ENCODE measurements at places on chromosomes 12 and 14.

DNA sequence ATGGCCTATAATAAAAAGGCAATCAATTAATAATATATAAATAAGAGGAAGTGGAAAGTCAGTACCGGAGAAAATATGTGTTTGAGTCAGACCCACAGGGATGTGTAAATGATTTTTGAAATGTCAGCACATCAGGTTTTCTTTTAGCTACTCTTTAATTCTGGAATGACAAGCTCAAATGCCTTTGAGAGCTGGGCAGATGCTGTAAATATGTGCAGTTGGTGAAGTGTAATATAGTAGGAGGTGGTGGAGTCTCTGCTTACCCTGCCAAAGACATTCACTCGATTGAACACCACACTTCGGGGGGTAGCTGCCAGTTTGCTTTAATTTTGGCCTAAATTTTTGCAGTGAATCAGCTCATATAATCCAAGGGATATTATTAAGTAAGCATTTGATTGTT lies 93.0 kb downstream of the PLEKHA5 start:
- no peak for DNase-seq

GRCh38 chr12:78386871-78387270 lies 477.7 kb upstream of the SYT1 start:
- DNase-seq = no peak

DNA sequence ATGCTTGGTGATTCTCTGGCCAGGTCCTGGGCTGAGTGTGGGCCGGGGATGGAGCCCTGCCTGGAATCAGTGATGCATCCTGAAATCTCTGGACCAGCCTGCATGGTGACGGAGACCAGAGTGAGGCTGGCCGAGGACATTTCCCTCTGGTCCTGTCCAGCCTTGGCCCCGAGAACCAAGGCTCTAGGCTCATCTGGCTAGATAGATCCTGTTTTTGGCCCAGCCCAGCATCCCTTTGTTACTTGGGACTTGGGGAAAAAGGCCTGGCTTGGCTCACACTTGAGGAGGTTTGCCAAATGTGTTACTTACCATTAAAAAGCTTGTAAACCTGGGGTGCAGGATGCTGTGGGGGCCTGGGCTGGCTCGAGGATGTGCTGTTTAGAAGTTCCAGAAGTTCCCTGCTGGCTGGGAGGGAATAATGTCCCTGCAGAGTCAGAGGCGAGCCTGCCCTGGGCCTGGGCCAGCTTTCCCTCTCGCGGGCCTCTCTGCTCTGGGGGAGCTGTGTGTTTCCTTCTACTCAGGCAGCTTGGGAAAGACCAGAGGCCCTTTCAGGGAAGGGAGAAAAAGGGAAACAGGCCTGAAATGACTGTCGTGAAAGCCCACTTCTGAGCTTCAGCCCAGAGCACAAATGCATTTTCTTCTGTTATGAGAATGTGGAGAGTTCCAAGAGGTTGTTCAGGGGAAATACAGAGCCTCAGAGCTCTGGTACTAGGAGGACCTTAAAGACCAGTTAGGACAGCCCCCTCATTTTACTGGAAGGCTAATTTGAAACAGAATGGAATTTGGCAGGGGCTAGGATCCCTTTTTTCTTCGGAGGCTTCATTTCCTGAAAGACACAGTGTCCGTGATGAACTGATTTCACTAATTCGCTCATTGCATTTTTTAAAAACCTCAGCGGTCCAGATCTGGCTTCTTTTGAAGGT lies 47.2 kb upstream of the CTDSP2 start:
- peak; percentile 97 for DNase-seq

- DNase-seq = no peak
Measured at GRCh38 chr14:38004610-38004879, 203.2 kb upstream of the SSTR1 start.

GRCh38 chr14:31955936-31956579 lies 121.0 kb upstream of the ARHGAP5 start:
- no peak for DNase-seq

DNA sequence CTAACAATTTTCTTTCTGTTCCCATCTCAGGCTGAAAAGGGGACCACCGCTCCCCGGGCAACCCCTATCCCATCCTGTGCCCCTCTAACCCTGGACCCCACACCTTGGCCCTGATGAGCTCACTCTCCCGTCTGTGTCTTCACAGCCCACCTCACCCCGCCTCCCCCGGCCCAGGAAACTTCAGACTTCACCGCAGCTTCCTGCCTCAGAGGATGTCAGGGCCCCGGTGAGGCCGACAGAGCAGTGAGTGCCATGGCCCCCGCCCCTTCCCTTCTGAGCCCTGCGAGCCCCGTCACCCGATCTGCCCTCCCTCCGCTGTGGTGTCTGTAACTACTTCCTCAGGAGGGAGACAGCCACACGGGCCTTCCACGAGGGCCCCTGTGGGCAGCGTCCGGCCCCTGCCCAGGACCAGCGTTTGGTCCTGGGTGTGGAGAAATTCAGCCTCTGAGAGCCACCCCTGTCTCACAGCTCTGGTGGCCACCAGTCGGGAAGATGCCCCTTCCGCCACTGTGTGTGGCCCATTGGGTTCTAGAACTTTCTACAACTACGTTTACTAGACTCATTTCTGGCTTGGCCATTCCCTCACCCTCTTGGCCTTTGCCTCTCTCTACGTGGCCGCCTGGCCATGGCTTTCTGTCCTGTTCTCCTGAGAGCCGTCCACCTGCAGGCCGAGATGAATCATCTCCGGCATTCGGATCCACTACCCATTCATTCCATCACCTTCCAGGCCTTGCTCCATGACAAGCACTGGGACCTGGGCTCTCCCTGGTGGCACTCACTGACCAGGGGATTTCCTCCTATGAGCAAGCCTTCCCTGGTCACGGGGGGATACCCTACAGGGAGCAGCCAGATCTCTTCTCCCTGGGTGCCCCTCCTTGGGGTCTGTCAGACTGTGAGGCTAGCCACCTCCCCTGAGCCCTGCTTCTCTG lies 3.4 kb downstream of the RHOF start:
- no peak for DNase-seq

GRCh38 chr12:570435-570920 lies 92.8 kb downstream of the NINJ2 start:
- DNase-seq = peak; percentile 86

DNA sequence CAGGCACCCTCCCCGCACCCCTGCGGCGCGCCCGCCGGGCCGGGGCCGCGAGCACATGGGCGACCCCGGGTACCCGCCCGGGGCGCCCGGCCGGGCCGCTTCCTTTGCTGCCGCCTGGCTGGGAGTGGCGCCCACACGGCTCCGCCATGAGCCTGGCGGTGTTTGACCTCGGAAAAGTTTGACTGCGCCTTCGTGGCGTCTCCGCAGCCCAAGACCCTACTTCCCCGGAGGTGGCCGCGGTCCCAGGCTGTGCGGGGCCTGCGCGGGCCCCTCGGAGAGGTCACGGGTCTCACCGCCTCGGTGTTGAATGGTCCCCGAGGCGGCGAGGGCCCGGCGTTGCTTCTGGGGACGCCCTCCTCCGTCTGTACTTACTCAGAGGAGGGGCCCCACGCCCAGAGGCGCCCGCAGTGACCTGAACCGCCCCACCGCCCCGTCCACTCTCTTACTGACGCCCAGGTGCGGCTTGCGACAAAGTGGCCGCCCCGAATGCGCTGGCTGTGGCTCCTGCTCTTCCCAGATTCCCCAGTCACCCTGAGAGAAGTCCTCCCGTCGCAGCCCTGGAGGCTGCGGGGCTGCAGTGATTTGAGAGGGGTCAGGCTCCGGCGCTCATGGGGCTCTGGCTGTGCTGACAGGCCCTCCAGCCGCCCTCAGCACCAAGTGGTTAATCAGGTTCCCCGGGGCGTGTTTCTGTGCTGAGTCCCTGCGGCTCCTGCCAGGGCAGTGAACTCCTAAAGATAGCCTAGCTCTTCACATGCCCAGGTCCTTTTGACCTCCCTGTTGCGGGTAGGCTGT lies 5.8 kb downstream of the KMT5A start:
- DNase-seq = no peak

DNA sequence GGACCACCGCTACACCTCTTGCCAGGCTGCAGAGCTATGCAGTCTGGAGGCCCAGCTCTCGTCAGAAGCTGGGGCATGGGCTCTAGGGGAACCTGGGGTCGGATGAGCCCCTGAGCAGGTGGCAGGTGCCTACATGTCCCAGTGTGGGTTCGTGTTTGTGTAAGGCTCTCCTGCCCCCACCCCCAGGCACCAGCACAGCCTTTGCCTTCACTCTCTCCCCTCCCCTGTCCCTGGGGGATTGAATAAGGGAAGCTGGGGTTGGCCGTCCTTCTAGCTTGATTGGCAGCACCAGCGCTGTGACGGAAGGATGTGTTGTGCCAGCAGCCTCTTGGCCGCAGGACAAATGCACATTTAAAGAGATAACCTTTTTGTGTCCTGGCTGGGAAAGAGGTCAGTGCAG lies 34.8 kb upstream of the TSPAN9 start:
- DNase-seq = no peak

DNA sequence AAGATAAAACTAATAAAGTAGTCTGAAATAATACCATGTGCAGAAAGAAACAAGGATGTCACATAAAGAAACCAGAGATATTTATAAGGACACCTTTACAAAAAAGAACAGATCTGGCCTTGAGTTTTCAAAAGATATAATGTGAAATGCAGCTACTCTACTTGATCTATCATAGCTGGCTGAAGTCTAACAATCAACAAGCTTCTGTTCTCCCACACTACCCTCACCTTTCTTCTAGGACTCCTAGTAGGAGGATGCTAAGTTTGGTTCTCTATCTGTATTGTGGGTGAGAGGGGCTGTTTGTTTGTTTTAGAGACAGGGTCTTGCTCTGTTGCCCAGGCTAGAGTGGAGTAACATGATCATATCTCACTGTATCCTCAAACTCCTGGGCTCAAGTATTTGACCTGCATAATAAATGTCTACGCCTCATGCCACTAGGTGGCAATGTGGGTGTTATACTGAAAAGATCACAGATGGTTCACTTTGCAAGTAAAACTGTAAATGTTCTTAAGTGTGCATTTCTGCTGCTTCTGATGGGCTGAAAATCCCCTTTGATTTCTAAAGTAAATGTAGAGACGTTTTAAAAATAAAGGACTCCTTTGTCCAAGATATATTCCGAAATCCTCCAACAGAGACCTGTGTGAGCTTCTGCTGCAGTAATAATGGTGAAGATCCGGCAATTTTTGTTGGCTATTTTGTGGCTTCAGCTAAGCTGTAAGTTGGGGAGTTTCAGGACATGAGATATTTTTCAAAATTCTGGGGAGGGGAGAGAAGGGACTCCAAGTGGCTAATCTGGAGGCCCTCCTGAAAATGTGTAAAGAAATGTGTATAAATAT lies 269.3 kb downstream of the DAD1 start:
- peak; percentile 71 for DNase-seq

- no peak for DNase-seq
Measured at GRCh38 chr12:65537978-65538377, 259.5 kb downstream of the MSRB3 start.

DNA sequence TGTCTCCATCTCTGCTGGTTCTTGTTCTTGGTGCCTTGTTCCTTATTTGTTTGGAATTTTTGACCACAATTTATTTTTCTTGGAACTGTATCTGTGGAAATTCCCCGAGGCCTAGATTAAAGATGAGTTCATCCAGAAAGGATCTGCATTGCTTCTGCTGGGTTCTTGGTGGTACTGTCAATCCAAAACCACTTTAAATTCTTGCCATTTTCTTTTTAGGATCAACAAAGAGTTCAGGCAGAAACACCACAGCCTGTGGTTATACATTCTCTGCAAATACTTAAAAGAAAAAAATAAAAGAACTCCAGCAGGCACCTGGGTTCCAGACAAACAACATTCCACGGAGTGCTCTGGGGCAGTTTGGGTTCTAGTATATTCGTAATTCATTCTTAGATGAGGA lies 6.0 kb upstream of the VAMP1 start:
- DNase-seq = peak; percentile 61

DNA sequence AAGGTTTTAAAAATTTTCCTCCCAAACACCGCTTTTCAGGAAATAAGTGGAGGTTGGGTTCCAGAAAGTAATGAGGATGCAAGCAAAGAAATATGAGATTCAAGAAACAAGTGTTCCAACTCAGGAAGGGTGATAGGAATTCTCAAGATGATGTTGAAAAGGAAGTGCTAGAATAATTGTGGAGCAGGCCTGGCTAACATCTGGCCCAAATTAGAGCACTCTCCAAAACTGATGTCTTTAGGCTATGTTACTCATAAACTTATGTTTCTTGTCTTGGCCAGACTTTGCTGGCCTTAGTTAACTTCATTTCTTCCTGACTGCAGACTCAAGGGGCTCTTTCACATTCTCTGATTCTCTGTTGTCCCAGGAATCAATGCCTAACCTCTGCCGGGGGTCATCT lies 116.3 kb downstream of the TMTC3 start:
- no peak for DNase-seq

- peak; percentile 17 for DNase-seq
Measured at GRCh38 chr12:64824500-64825142, at the start of gene TBC1D30. TBC1D30 (plus strand) TSS chr12:64824647; CDS start chr12:64824880, 233 bp downstream.

DNA sequence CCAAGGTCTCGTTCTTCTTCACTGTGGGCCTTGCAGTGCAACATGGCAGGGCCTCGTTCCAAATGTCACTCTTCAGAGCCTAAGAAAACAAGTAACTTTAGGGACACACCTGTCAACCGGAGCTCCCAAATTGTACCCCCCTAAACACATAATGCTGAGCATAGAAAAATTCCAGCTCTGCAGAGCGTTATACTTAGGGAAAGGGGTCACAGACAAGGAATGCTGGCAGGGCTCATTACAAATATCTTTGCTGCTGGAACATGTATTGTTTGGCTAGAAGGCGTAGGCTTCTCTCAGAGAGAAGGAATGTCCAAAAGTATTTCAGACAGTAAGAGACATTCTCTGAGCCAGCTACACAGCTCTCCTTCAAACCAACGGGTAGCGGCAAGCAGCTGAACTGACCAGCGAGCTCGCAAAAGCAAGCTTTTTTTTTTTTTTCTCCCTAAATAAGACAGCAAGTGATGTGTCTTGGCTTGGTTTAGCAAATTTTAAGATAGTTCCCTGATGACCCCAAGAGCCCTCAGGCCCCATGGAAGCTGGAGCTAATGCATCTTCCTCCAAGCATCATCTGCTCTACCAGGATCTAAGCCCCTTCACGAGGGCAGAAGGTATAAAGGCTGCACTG lies 24.5 kb downstream of the SSH1 start:
- DNase-seq = peak; percentile 95

- DNase-seq = no peak
Measured at GRCh38 chr12:26205941-26206340, 10.6 kb downstream of the SSPN start.

Measured in fibroblast of pulmonary artery (primary cell).